Stimulated activated CD8-positive, alpha-beta memory T cell treated with anti-CD3 and anti-CD28 coated beads, Interleukin-7, amount 100 ng/mL, for 4 hours (primary cell): ENCODE measurements at places on chromosomes 6 and 20.

DNA sequence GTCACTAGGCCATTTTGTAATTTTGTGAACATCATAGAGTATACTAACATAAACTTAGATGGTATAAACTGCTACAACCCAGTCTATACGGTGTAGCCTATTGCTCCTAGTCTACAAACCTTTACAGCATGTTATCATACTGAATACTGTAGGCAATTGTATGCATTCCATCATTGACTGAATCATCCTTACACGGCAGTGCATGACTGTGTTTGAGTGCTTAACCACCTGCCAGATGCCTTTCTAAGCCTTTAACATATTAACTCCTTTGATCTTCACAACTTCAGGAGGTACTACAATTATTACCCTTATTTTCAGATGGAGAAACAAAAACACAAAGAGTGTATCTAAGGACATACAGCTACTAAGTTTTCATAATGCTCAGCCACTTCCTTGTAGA is 14.0 kb downstream of the DPPA5 start:
- DNase-seq, result no peak

- DNase-seq, result no peak
These were observed 305.4 kb upstream of the MAP3K7 start for GRCh38 chr6:90892271-90892670.

GRCh38 chr6:10659699-10660348 is 34.6 kb downstream of the C6orf52 start:
- no peak for DNase-seq

DNA sequence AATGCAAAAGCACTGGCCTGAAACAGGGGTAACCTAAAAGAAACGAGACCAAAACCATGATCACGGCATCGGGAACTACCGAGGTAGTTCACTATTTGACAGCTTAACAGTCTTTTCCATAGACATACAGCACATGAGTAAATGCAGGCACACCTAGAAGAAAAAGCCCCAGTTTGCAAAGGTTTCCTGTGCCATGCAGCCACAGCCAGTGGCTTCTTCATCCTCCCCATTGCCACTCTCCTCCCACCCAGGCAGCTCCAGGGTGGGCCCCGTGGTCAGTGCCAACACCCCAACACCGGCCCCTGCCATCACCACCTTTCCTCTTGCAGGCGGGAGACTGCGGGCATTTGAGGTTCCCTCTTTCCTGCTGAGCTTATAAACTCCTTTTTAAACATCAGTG is 115.4 kb downstream of the SLC23A2 start:
- DNase-seq, result no peak

DNA sequence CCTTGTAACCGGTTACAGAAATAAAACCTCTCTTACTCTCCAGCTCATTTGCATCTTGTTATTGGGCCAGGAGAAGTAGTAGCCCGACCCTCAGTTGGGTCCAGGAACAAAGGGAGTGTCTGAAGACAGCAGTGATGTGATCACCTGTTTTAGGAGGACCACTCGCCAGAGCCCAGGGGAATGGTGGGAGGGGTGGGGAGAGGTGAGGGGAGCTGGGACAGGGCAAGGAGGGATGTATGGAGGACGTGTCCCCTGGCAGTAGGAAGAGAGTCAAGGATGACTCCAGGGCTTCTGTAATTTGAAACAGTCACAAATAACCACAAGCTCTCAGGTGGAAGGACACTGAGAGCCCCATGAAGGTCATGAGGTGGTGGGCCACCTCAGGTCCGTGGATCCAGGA is 1.4 kb upstream of the PCMTD2 start:
- no peak for DNase-seq

DNA sequence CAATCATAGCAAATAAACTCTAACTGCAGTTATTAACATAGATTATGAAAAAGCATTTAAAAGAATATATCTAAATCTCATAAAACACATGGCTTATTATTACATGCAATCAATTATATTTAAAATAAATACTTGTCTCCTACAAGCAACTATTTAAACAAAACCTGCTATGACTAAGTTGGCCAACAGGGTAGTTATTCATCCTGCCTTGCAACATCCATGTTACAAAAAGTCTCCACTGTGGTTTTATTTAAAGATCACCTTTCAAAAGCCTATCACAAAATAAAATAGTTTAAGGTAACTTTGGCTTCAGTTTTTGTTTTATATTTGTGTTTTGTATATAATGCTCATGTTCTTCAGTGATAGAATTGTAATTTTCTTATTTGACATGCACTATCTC is 1127.0 kb upstream of the MAP3K7 start:
- no peak for DNase-seq

- DNase-seq, result no peak
These were observed 72.6 kb upstream of the STXBP5 start for GRCh38 chr6:147131532-147132128.

- DNase-seq, result no peak
These were observed 147.9 kb downstream of the VEGFA start for GRCh38 chr6:43917878-43918382.

- no peak for DNase-seq
These were observed 186.9 kb downstream of the ERMARD start for GRCh38 chr6:169938262-169938701.

DNA sequence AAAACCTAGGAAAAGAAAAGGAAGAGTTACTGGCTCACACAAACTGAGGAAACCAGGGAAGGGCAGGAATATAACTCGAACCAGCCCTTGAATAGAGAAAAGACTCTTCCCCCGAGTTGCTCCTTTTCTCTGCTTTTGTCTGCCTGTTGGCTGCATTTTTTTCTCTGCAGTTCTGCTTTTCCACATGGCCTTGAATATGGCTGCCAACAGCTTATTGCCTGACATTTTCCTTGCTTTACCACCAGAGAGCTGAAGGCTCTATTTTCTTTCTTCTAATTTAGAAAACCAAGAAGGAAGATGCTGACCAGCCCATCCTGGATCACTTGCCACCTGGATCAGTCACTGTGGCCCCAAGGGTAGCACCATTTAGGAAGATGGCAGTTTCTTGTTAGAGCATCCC is 164.8 kb upstream of the MAN1A1 start:
- DNase-seq, result no peak

- no peak for DNase-seq
These were observed 111.0 kb downstream of the PLCB4 start for GRCh38 chr20:9179867-9180266.

GRCh38 chr20:5936238-5936637 is 14.1 kb downstream of the TRMT6 start:
- no peak for DNase-seq

DNA sequence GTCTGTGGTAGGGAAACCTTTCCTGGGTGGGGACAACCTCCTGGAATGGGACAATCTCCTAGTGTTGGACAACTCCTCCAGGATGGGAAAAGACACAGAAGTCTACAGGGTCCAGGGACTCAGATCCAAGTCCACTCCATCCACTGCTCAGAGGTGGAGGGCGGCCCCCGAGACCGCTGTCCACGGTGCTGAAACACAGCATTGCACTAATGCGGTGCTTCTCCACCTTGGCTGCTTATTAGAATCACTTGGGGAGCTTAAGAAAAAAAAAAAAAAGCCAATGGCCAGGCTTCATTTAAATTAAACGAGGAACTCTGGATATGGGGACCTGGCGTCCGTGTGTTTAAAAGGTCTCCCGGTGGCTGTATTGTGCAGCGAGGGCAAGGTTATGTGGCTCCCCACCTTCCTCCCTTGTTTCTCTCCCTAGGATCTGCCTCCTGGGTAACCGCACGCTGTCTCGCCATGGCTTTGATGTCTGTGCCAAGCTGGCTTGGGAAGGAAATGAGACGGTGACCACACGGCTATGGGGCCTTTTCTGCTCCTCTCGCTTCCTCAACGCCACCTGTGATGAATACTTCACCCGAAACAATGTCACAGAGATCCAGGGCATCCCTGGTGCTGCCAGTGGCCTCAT is 12.0 kb downstream of the SLC12A5 start:
- DNase-seq, result no peak

DNA sequence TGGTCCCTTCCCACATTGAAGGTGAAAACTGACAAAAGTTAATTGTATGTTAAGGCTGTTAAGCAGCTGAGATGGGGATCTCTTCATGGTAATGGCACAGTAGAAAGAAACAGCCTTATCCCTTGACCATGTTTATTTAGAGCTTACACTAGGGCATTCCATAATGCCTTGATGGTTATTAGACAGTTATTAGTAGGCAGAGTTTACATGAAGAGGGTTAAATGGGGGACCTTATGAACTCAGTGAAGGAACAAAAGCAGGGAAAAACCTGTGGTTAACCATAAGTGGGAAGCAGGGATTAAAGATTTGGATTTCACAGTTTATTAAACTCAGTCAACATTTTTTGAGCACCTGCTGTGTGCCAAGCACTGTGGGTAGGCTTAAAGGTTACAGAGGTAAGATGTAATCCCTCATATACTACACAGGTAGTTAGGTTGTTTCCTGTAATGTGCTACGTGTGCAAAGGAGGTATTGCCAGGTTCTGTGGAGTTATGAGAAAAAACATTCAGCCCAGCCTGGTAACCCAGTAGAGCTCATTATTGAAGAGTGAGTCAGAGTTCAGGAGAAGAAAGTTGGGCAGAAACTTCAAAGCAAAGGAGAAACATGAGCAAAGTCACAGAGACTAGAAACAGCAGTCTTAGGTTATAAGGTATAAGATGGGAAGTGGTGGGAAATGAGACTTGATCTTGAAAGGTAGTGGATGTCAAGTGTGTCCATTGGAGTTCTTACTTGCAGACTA is 32.3 kb upstream of the GNRH2 start:
- DNase-seq, result no peak

DNA sequence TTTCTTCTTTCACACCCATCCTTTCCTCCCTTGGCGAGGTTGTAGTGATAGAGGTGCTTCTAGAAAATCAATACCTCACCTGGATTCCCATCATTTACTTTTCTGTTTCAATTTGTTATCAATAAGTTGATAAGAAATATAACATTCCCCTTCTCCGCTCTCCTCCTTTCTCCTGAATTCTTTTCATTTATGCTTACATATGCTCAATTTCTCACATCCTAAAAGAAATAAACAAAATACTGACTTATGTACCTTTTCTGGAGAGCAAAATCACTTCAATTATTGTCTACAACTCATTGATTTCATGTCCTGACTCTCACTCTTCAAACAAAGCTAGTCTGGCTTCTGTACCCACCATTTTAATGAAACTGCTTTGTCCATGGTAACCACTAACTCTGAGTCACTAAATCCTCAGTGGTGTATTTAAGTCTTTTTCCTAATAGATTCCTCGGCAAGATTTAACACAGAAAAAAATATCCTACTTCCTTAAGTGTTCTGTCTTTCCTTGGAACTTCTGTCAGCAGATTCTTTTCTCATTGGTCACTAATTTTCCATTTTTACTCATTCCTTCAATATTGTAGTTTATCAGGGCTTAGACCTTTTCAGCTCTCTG is 289.6 kb downstream of the RFPL4B start:
- no peak for DNase-seq

DNA sequence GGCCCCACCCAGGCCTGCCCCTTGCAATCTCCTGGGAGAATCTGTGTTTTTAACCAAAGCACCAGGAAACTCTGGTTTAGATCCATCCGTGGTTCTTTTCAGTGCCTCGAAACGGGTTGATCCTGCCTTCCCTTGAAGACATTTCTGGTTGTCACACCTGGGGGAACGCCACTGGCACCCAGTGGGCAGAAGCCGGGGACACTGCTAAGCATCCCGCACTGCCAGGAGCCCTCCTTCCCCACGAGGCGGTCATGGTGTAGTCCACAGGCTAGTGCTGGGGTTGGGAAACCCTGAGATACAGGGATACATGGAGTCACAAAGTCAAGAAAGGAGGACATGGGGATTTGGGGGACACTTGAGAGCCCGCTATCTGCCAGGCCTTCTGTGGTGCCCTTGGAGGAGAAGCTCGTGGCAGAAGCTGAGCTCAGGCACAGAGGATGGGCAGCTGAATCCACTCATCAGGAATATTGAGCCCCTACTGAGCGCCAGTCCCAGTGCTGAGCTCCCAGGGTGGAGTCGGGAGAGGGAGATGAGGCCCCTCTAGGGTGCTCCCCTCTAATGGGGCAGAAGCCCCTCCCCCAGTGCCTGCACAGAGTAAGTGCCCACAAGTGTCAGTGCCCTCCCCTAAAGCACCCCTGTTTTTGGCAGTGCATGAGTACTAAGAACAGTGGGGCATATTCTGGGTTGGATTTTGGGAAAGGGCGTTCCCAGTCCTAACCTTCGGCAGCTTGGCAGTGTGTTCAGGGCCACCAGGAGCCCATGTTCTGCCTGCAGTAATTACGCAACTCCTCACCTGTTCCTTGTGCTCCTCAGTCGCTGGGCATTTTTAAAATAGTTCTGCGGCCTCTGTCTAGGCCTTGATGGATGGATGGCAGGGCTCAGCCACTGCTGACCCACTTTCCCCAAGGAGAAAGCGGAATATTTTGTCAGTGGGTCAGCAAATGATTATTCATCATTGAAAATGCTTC is 25.6 kb upstream of the PHACTR3 start:
- DNase-seq, result no peak

- no peak for DNase-seq
These were observed 12.9 kb upstream of the GCM1 start for GRCh38 chr6:53161481-53162009.

- no peak for DNase-seq
These were observed 4.0 kb downstream of the SLC52A3 start for GRCh38 chr20:764255-764654.

- no peak for DNase-seq
These were observed 15.6 kb downstream of the HAO1 start for GRCh38 chr20:7924692-7925091.

GRCh38 chr6:45533386-45533785 is 155.7 kb upstream of the SUPT3H start:
- DNase-seq, result no peak

- DNase-seq, result no peak
These were observed 41.6 kb downstream of the ANKEF1 start for GRCh38 chr20:10076126-10077080.

DNA sequence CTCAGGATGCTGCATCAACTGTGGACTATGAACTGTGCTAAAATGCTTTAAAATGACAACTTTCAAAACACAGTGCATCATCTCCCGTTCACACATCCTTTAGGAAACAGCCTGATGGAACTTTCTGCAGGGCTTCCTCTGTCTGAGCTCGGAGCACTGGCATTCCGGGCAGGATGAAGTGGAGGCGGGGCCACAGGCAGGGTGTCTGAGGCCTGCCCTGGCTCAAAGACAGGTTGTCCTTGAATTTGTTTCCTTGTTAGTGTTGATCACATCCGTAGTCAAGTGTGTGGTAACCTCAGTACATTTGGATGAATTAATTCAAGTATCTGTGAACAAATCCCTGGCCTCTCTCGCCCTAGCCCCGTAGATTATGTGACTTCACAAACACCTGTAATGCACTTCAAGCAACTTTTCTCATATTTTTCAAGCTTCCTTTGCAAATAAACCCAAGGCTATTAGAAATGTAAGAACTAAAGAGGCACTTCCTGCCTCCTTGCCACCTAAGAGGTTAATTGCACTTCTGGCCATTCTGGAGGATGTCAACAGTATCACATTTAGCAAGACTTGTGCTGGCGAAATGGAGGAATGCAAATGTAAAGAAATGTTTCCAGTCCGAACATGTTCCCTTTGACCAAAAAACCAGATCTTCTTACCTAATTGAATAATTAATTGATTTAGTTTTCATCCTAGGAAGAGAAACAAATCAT is 3.1 kb downstream of the CD93 start:
- no peak for DNase-seq

- no peak for DNase-seq
These were observed 199.8 kb upstream of the CDH4 start for GRCh38 chr20:61052195-61052750.

- DNase-seq, result no peak
These were observed 132.6 kb downstream of the TRMT11 start for GRCh38 chr6:126118936-126119335.

- no peak for DNase-seq
These were observed 298.1 kb upstream of the CDYL start for GRCh38 chr6:4478098-4478497.
